ENCODE measurements at places on chromosomes 1 and 21. TPM values are rescaled to one million over a fixed set of nuclear protein-coding genes. Genes with fewer than 3 reads are reported as not detected.

GRCh38 chr1:201886103-201886885 lies 2.4 kb upstream of the SHISA4 start:
- H3K27ac ChIP-seq, result no peak overlapping the region
- H3K4me3 ChIP-seq, result no peak overlapping the region
- H3K36me3 ChIP-seq, result no peaks in the 10 kb centered on the region
- DNase-seq, result no peak
- H3K4me1 ChIP-seq, result peaks cover 14% of the 10 kb centered on the region

GRCh38 chr1:2404890-2405511 lies 7.4 kb downstream of the PEX10 start:
- DNase-seq, result no peak
- H3K27me3 ChIP-seq, result no peaks in the 10 kb centered on the region
- H3K4me1 ChIP-seq, result no peaks in the 10 kb centered on the region
- no peak overlapping the region for H3K27ac ChIP-seq

DNA sequence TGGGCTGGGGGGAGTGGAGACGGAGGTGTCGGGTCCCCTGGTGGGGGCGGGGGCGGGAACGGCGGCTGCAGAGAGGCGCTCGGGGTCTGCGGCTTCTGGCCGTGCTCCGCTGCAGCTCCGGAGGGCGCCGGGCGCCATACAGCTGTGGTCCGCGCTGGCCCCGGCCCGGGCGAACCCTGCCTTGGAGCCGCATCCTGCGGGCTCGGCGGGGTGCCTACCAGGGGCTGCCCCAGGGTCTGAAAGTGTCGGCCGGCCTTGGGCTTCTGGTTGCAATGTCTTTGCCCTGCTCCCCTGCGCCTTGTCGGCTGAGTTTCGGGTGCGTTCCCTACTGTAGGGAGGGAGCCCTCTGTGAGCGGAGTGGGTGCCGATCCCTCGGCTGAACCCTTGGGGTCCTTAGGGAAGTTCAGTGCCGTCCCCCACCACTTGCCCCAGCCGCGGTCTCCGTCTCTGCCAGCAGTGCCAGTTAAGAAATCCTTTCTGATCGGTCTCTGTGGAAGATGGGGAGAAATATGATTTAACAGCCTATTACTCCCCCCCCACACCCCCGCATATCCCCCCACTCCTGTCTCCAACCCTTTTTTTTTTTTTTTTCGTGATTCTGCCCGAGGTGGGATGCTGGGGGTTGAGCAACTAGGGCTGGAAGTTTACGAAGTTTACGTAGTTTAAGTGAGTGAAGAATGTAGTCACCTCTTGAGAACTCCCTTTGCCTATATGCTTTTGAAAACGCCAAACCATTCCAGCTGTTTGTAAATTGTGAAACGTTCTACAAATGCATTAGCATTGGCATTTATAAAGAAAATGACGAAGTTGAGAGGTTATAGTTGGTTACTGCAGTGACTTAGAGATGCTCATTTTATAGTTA lies 588 bp downstream of the NEXN start:
- H3K27ac ChIP-seq, result peak overlapping the region; percentile 97
- no peaks in the 10 kb centered on the region for H3K36me3 ChIP-seq
- DNase-seq, result peak; percentile 67
- peak overlapping the region; percentile 74 for H3K4me3 ChIP-seq
- no peaks in the 10 kb centered on the region for H3K4me1 ChIP-seq
- no peaks in the 10 kb centered on the region for H3K27me3 ChIP-seq

- DNase-seq, result peak; percentile 63
- peaks cover 7% of the 10 kb centered on the region for H3K4me1 ChIP-seq
- no peak overlapping the region for H3K27ac ChIP-seq
- no peak overlapping the region for H3K4me3 ChIP-seq
- no peaks in the 10 kb centered on the region for H3K27me3 ChIP-seq
- H3K36me3 ChIP-seq, result no peaks in the 10 kb centered on the region
These were observed 20.6 kb downstream of the RUNX3 start for GRCh38 chr1:24909388-24909898.

DNA sequence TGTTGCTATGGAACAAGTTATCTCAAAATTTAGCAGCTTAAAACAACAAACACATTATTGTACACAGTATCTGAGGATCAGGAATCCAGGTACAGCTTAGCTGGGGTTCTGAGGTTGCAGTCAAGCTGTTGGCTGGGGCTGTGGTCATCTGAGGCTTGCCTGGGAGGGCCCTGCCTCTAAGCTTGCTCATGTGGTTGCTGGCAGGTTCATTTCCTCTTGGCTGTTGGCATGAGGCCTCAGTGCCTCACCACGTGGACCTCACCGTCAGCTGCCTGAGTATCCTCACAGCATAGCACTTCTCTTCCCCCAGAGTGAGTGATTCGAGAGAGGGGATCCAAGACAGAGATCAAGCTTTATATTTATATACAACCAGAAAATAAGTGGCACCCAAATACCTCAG lies 18.6 kb downstream of the NTPCR start:
- H3K27me3 ChIP-seq, result no peaks in the 10 kb centered on the region
- H3K27ac ChIP-seq, result no peak overlapping the region
- peaks cover 34% of the 10 kb centered on the region for H3K36me3 ChIP-seq
- no peak for DNase-seq

DNA sequence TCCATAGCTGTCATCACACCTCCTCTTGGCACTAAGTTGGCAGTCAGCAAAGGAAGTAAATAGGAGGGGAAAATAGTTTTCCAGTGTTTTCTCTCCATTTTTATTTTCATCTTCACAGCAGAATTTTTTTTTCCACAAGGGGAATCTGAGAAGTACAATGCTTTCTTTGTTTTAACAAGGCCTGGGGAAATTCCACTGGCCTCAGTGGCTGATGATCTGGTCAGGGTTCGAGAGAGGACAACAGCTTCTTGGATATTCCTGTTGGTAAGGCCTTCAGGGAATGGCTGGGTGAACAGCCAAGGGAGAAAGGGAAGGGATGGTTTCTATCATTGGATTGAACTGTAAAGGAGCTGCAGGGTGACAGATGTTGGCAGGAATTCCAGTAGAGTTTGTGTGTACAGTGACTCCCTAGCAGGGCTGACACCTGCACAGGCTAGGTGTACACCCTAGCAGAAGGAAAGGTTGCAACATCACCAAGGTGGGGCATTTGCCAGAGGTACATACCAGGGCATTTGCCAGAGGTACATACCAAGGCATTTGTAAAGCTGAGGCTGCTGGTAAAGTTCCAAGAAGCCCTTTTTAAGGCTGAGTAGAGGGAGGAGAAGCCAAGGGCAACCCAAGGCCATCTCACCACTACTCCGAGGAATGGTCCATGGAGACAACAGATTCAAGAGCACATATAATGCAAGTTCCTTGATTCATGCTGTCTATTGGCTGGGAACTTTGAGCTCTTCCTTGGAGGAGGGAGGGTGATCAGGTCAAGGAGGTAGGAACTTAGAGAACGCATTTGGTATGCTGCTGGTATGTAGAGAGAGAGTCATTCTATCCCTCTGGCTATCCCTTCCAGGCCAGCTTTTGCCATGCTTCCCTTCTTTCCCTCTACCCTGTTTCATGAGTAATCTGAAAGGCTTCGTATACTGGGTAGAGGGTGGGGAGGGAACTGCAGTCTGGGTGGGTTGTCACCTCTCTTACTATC lies 3.1 kb downstream of the GJA5 start:
- peak; percentile 41 for DNase-seq
- H3K36me3 ChIP-seq, result peaks cover 46% of the 10 kb centered on the region
- no peaks in the 10 kb centered on the region for H3K27me3 ChIP-seq
- H3K4me3 ChIP-seq, result no peak overlapping the region

DNA sequence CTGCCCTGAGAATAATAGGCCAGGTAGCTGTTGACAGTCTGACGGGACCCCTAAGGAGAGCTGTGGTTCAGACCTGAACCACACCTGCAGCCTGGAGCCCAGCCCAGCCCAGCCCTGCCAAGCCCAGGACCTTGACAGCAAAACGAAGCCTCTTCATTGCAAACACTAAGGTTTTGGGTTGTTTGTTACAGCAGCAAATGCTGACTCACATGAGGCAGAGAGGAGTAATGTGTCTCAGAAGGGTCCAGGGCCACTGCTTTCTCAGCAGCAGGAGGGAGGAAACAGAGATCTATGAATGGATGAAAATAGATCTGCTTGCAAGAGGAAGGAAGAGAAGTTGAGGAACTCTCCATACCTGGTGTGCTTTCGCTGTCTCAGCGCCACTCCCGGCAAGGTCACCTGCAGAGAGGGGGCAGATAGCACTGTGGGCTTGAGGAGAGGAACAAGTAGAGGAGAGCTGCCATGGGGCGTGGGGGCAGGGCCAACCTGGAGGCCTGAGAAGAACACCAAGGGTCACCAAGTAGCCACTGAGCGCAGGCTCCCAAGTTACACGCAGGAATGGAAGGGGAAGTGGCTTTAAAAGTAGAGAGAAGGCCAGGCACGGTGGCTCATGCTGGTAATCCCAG lies 127.2 kb downstream of the ZNF281 start:
- no peaks in the 10 kb centered on the region for H3K4me1 ChIP-seq
- no peak for DNase-seq
- no peaks in the 10 kb centered on the region for H3K36me3 ChIP-seq
- no peak overlapping the region for H3K27ac ChIP-seq
- no peaks in the 10 kb centered on the region for H3K27me3 ChIP-seq

- H3K4me3 ChIP-seq, result no peak overlapping the region
- H3K4me1 ChIP-seq, result no peaks in the 10 kb centered on the region
- DNase-seq, result no peak
- H3K27ac ChIP-seq, result no peak overlapping the region
- no peaks in the 10 kb centered on the region for H3K36me3 ChIP-seq
- H3K27me3 ChIP-seq, result no peaks in the 10 kb centered on the region
These were observed 419.3 kb downstream of the KCTD3 start for GRCh38 chr1:215986401-215986800.

DNA sequence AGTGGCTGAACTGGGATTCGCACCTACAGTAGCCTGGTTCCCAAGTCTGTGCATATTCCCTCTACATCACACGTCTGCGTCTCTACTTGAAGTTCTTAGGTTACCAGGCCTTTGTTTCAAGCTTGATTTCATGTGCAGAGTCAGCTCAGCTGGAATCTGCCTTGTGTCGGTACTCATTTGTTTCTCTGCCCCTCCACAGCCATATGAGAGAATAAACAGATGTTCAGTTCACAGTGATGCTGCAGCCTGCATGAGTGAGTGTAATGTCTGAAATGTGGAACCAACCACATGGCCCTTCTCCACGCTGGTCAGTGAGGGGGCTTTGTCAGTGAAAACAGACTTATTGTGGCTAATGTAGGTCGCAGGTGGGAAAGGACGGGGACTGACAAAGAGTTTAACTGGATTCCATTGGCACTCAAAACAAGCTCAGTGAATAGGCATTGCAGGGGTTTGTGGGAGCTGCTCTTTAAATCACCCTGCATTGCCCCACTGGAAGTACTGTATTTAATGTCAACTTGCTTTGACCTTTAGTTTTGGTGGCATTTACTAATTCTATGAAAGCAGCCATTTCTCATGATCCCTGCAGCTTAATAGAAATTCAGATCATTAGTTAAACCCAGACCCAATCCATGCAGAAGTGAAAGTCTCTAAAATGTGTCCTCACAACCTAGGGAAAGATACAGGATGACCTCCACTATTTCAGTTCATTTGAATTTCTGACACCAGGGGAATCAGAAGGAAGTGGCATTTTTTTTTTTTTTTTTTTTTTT lies 136.4 kb upstream of the FAM78B start:
- H3K27me3 ChIP-seq, result no peaks in the 10 kb centered on the region
- no peak for DNase-seq
- no peak overlapping the region for H3K4me3 ChIP-seq
- H3K27ac ChIP-seq, result no peak overlapping the region
- no peaks in the 10 kb centered on the region for H3K4me1 ChIP-seq
- no peaks in the 10 kb centered on the region for H3K36me3 ChIP-seq

DNA sequence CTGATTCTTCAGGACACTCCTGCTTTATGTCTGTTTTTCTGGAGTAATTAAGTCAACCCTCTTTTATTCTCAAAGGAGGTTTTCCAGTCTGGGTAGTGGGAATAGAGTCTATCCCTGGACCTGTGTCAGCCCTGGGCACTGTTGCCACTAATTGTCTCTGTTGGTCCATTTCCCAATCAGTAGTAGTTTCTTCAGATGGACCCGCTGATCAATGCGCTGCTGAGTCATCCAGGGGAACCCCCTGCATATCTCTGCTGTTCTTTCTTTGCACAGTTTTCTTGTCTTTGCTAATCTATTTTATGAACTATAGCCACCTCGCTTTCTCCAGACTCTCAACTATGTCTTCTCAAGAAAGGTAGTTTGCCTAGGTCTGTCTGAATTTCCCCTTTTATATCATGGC lies 82.5 kb downstream of the TNNI3K start:
- no peak overlapping the region for H3K4me3 ChIP-seq
- no peak overlapping the region for H3K27ac ChIP-seq
- H3K36me3 ChIP-seq, result no peaks in the 10 kb centered on the region

DNA sequence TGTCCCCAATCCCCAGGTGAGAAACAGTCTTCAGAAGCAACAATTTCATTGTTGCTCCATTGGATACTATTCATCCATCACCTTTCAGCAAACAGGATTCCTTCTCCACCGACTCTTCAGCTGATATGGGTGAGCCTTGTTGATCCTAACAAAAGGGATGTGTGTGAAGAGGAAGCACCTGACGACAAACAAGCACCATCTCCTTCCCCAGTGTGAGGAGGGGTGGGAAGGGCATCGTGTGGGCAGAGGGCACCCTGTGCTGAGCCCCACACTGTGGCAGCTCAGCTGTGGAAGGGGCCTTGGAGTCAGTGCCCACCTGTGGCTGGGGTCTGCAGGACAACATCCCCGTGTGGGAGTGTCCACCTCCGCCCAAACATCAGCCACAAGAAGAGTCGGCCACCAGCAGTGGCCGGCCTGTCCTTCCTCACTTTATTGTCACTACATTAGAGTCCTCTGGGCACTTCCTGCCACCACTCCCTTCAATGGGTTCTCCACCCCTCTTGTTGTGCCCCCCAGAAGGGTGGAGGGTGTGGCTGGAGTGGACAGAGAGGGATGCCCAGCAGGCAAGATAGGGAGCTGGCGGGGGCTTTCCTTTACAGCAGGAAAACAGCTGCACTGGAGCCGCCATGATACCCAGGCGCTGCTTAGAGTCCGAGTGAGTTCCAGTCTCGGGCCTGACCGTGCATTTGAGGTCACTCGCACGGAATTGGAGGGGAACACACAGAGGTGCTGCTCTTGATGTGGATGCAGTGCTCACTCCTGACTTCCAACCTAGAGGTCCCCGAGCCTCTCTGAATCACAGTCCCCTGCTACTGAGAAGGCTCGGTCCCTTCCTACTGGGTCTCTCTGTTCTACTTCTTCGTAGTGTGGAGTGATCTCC lies 40.9 kb downstream of the VPS26C start:
- H3K27ac ChIP-seq, result no peak overlapping the region
- H3K4me3 ChIP-seq, result no peak overlapping the region
- H3K27me3 ChIP-seq, result no peaks in the 10 kb centered on the region
- H3K36me3 ChIP-seq, result peaks cover 30% of the 10 kb centered on the region
- H3K4me1 ChIP-seq, result no peaks in the 10 kb centered on the region

Gene SPRR5
- total RNA-seq, result not detected

Gene HAO2
- total RNA-seq, result not detected

Gene FOXD2
- total RNA-seq, result 1.1 TPM

Gene MTARC1
- total RNA-seq, result 19.2 TPM

Gene C1orf87
- 10.4 TPM for total RNA-seq

Gene NAV1
- 38.6 TPM for total RNA-seq

Gene ANGPTL7
- 0.48 TPM for total RNA-seq

Gene PRDM16
- total RNA-seq, result 36.5 TPM

Gene CTSK
- 11.1 TPM for total RNA-seq

Gene NBPF4
- total RNA-seq, result not detected

Data from lung (tissue), 17 donors.